ENCODE measurements at places on chromosomes 2 and 18.

GRCh38 chr2:28956415-28956826, 24.7 kb upstream of the TOGARAM2 start:
- no peak for DNase-seq

DNA sequence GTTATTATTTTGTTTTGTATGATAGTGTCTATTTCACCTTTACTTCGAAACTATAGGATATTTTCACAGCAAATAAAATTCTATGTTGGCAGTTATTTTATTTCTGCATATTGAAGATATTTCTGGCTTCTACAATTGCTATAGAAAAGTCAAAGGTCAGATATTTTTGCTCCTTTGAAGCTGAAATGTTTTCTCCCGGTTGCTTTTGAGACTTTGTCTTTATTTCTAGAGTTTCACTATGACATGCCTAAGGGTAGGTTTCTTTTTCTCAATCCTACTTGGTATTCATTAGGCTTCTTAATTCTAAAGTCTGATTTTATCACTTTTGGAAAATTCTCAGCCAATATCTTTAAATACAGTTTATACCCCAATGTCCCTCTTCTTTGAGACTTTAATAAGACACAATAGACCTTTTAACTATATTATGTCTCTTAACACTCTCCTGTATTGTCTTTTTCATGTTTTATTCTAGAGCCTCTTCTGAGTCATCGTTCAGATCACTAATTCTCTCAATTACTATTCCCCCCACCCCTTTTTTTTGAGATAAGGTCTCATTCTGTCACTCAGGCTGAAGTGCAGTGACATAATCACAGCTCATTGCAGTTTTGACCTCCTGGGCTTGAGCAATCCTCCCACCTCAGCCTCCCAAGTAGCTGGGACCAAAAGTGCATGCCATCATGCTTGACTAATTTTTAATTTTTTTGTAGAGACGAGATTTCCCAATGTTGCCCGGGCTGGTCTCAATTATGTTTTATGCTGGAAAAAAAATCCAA, 50.5 kb downstream of the USP37 start:
- no peak for DNase-seq

GRCh38 chr2:187775651-187776050, 221.4 kb upstream of the TFPI start:
- DNase-seq: no peak

DNA sequence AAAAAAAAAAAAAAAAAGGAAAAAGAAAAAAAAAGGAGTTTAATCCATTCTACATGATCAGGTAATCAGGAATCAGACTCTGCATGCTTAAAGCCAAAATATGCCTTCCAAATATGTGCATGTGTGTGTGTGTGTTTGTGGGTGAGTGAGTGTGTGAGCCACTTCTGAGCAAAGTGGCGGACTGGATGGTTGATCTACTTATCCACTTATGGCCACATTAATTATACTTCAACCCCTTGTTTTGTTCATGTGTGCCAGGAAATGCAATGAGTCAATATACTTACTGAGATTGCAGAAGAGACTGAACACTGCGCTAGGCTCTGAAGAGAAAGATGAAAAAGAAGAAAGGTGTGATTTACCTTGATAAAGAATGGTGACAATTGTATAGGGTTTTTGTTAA, 586.5 kb upstream of the NXPH2 start:
- DNase-seq: no peak

- DNase-seq: no peak
These were observed 20.5 kb downstream of the PDIA6 start for GRCh38 chr2:10792001-10792634.

GRCh38 chr2:191333911-191334357, 88.7 kb downstream of the MYO1B start:
- no peak for DNase-seq

DNA sequence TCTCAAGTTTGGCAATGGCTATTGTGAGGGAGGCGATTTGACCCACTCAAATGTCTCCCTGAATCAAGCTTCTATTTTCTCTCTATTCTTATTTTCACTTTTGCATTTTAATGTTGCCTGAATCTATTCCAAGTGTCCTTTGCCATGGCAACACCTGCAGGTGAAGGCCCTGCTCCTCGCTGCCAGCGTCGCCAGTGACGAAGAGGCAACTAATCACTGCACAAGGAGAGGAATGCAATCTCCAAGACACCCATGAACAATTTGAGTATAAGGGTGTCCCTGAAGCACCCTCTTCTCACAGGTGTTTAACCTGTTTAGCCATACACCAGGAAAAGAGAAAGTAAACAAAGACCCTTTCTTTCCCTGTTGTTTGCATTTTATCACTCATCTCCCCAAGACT, 165.6 kb upstream of the VRK2 start:
- no peak for DNase-seq

- no peak for DNase-seq
These were observed 33.5 kb upstream of the GPC1 start for GRCh38 chr2:240401781-240402551.

DNA sequence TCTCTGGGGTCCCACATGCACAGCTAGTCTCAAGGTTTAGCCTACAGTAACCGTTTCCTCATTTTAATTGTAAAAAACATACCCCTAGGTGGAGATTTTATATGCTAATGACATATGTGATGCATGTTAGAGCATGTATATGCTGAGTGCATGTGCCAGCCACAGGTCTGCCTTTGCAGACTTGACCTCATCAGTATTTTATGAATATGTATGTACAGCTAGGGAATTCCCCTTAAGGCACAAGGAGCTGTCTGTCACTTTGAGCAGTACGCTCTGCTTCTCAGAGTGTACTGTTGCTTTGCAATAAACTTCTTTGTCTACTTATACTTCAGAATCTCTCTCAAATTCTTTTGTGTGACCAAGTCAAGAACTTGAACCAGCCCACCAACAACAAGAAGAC, 131.2 kb upstream of the ERBB4 start:
- DNase-seq: no peak

DNA sequence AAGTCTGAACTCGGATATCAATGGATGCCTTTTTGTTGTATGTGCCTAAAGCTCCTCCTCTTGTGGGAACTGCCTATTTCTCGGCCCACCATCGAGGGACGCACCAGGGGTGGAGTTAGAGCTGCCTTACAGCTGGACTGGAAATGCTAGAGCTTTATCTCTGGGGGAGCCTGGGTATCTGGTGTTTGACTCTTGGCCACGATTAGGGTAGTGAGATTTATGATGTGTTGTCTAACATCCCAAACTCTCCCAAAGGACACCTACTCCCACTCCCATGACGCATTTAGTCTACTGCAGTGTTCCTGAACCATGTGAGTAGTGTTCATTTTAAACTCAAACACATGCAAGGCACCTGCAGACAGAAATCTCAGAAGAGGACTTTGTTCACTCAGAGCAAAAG, 594.8 kb downstream of the METTL4 start:
- no peak for DNase-seq

- no peak for DNase-seq
These were observed 197.4 kb upstream of the FAM98A start for GRCh38 chr2:33796511-33796910.

DNA sequence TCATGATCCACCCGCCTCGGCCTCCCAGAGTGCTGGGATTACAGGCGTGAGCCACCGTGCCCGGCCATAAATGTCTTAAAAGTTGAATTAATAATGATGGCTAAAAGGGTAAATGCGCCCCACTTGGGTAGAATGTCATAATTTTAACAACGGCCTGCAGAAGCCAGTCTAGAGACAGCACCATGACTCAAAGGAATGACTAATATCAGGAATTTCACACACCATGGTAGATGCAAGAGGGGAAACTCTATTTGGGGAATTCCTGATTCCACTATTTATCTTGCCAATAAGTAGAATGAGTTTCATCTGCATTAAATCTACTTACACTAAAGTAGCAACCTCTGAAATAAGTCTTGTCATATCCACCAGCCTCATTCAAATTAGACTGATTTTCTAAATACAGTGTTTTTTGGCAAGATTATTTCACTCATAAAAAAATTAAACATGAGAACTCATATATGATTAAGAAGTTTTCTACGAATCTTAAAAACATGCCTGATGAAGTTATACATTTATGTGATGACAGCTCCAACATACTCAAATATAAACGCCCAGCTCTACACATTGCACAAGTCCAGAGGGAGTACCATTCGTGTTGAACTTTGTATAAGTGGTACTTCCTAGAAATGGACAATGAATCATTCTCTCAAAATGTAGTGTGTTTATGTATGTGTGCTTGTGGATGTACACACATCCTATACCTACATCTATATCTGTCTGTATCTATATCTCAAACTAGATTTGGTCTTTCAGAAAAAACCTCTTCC, 309.7 kb downstream of the IRS1 start:
- DNase-seq: no peak

- DNase-seq: no peak
These were observed 42.7 kb downstream of the SETBP1 start for GRCh38 chr18:44723411-44723810.

GRCh38 chr2:219205165-219205538, 1.4 kb upstream of the ZFAND2B start:
- no peak for DNase-seq

DNA sequence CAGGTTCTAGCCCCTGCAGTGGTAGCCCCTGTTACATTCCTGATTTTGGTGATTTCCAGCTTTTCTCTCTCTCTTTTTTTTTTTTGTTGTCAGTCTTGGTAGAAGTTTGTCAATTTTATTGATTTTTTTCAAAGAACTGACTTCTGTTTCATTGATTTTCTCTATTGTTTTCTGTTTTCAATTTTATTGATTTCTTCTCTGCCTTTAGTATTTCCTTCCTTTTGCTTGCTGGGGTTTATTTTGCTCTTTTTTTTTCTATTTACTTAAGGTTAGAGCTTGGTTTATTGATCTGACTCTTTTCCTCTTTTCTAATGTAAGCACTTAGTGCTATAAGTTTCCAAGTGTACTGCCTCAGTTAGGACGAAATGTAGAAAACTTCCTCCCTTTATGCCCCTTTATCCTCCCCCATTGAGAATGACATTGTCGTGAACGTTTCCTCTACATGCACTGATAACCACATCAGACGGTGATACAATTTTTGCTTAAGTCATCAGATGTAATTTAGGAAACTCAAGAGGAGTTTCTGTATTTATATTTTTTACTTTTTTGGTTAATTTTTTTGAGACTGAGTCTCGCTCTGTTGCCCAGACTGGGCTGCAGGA, 81.1 kb upstream of the HS6ST1 start:
- DNase-seq: no peak

DNA sequence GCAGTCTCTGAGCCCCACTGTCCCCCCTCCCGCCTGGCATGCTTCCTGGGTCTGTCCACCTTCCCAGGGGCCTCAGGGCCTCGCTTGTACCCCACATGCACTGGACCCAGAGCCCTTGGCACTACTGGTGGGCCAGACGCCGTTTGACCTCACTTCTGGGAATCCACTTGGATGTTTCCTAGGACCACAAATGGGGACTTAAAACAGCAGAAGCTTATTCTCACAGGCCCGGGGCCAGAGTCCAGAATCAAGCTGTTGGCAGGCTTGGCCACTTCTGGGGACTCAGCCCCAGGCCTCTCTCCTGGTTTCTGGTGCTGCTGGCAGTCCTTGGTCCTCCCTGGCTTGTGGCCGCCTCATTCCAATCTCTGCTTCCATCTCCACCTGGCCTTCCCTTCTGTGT, 19.6 kb downstream of the ANO7 start:
- DNase-seq: no peak

GRCh38 chr2:189819297-189819704, 35.1 kb downstream of the PMS1 start:
- no peak for DNase-seq

- DNase-seq: no peak
These were observed 137.2 kb upstream of the CXCR4 start for GRCh38 chr2:136255127-136255526.

DNA sequence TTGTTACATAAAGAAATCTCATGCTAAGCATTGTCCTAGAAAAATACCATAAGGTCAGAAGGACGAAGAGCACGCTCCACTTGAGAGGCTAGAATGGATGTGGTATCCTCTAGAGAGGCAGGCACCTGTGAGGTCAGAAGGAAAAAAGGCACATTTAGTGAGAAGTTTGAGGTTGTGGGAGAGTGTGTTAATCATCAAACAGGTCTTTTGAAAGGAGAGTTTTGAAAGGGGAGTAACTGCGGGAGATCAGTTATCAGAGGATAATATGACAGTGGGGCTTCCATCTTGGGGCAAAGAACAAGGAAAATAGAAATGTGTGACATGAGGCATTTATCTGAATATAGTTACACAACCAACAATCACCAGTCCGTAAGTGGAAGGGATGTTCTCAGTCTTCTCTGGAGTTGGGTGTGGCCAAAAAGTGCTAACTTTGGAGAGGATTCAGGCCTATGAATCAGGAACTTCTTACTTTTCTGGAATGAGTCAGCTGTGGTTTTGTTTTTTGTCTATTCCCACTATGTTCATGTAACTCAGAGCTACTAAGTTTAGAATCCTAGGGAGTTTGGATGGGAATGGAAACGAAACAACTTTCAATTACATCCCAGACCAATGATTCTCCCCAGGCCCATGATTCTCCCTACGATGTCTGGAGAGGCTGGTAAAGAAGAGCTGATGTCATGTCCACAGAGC, 451.4 kb upstream of the ST6GAL2 start:
- DNase-seq: no peak

GRCh38 chr2:56753182-56753581, 569.4 kb downstream of the CCDC85A start:
- DNase-seq: no peak

DNA sequence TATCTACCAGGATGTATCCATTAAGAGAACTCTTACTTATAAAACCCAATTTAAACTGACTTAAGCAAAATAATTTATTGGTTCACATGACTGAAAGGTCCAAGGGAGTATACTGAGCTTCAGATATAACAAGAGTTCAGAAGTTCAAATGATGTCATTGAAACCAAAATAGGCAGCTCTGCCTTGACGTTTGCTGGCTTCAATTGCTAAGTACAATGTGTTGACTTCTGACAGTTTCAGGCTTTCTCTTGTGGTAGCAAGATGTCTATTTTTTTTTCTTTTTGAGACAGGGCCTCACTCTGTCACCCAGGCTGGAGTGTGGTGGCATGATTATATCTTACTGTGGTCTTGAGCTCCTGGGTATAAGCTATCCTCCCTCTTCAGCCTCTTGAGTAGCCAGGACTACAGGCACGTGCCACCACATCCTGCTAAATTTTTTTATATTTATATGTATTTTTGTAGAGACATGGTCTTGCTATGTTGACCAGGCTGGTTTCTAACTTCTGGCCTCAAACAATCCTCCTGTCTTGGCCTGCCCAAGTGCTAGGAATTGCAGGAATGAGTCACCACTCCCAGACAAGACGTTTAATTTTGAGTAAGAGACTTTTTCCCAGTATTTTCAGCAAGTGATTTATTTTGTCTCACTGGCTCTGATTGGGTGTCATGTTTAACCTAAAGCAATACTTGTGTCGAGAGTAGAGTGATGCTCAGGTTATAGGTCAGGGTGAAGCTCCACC, 184.8 kb downstream of the NR4A2 start:
- no peak for DNase-seq

- no peak for DNase-seq
These were observed 22.2 kb downstream of the NFE2L2 start for GRCh38 chr2:177242121-177242987.

GRCh38 chr2:134305109-134305491, 51.2 kb downstream of the MGAT5 start:
- no peak for DNase-seq

GRCh38 chr2:128525653-128526052, 207.0 kb upstream of the HS6ST1 start:
- no peak for DNase-seq

- no peak for DNase-seq
These were observed 5.0 kb upstream of the CRYGB start for GRCh38 chr2:208150956-208151355.

GRCh38 chr2:85917887-85918795, 29.4 kb upstream of the ST3GAL5 start:
- DNase-seq: no peak

Data from D721Med (cell line).